Urothelium cell line (cell line): ENCODE measurements at places on chromosomes 5 and 9.

DNA sequence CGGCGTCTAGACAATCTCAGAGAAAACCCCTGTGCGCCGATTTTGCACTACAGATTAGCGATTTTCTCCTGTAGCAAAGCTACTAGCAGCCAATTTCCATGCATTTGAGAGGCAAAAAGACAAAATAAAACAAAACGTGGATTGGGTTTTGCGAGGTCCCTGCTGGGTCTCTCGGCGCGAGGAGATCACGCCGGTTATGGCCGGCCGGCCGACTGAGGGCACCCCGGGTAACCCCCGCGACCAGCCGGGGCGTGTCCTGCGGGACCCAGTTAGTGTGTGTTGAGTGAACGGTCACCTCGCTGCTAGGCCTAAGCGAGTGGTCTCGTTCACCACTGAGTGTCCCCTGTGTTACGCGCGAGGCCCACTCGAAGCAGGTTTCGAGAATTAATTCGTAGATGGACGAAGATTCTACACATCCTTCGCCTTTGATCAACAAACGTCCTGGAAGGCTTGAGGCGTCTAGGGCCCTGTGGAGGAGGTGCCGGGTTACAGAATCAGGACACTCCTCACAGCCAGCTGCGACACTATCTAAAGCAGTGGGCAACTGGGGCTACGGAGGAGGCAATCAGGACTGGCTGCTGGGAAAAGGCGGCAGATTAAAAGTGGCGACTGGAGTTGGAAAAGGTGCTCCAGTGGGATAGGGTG is 764 bp upstream of the VDAC1 start:
- peak; percentile 37 for DNase-seq

DNA sequence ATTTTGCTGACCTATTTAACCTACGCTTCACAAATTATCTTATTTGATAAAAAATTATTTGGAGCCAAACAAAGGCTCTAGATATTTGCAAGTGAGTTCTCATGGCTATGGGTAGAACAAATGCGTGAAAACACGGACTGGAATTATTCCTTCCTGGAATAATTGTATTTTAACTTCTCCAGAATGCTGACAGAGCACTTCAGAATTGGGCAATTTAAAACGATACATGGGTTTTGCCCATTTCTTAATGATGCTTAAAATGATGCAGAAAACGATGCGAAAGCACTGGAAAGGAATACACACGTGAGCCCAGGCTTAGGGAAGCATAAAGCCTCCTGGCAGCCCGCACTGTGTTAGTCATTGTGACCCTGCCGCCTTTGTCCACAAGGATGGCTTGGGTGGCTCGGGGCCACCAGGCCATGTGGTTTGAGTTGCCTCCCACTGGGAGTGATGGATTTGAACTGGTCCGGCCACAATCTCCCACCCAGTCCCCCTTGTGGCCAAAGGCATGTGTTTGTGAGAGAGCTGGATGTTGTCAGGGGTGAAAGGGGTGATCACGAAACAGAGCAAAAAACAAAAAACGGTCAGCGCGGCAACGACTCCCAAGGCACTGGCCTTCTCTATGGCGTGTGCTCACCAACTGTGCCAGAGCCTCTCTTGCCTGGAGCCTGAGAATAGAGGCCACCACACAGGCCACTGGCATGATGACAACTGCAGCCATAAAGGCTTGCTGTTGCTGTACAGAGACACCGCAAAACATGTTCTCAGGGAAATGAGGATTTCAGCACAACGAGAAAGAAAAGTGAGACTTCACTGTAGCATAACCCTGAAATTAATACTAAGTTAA is 234.2 kb upstream of the ADAMTS16 start:
- DNase-seq: no peak

GRCh38 chr5:68304421-68305052 is 89.0 kb downstream of the PIK3R1 start:
- no peak for DNase-seq

DNA sequence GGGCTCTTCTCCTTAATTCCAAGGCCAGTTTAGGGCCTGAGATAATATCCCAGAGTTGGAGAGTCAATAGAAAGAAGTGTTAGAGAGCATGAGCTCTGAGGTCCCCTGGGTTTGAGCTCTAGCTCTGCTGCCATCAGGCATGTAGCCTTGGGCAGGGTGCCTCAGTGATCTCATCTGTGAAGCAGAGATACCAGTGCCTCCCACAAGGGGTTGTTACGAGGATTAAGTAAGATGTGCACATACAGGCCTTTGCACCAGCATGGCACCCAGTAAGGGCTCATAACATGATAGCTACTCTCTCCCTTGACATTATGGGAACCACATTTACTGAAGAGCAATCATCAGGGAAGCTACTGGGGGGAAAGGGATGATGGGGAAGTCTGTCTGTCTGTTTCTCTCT is 265.7 kb downstream of the HSPA4 start:
- DNase-seq: no peak

DNA sequence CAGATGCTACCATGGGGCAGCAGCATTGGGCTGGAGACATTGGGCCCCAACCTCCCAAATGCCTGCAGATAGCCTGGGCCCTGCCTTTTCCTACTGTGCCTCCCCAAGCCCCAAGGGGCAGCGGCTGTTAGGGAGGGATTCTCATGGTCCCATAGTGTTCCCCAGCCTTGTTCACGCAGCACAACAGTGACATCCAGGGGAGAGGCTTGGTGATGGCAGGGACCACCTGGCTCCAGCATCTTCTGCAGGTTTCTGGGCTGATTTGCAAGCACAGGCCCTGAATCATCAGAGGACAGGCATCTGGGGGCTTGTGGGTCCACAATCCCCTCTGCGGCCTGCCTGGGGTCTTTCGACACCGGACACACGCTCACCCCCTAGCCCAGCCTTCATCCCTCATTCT is 354.6 kb downstream of the SLIT3 start:
- DNase-seq: no peak

DNA sequence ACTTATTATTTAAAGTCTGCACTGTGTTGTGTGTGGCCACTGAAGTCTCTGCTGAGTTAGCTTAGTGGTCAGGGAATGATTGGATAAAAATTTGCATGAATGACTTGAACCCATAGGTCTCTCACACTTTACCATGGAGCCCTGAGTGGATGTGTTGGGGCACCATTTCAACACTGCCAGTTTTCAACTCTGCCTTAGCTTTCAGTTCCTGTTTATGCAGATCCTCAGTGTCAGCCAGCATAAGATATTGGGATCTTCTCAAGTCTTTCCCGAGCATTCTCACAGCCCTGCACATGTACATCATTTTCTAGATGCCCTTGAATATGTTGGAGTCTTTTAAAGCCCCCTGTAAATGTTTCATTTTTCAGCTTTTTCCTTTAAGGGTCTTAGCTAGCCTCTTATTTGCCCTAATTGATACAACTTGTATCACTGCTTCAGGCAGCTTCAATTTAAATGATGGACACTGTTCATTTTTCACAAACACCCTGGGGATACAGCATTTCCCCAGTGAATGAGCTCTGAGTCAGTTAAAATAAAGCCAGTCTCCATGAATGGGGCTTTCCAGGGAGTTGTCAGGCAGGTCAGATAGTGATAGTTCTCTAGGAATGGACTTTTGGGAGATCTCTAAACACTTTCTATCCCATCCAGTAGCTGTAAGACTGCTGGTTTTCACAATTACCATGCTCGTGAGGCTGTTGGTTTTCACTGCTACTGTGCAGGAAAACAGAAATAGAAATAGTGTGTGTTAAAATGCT is 211.9 kb upstream of the PAPPA start:
- DNase-seq: no peak

GRCh38 chr9:109689701-109690100 is 90.3 kb upstream of the PALM2AKAP2 start:
- no peak for DNase-seq

- DNase-seq: no peak
These were observed 30.9 kb upstream of the SLC9A3 start for GRCh38 chr5:555058-555623.

DNA sequence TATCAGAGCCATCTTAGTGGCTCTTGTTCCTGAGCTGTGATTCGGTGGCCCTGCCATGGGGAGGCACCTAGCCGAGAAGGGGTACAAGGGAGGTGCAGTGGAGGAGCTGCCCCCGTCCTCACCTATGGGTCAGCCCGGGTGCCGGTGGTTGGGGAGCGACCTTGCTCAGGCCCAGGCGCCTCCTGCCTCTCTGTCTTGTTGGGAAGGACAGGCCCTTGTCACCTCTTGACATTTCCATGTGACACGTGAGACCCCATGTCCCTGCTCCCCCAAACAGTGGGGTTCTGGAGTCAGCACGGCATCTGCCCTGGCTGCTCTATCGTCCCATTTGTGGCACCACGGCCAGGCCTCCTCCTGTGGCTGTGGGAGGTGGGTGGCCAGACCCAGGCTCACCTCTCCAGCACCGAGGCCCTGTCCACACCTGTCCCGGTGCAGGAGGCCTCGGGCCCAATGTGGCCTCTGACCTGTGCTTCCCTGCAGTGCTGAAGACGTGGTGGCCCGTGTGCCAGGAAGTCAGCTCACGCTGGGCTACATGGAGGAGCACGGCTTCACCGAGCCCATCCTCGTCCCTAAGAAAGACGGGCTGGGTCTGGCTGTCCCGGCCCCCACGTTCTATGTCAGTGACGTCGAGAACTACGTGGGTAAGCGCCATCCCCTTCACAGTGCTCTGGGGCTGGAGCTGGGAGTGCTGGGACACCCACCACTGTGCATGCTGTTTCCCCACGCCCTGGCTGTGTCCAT is 68.9 kb downstream of the PHF2 start:
- no peak for DNase-seq

GRCh38 chr5:136080113-136080482 is 51.3 kb downstream of the TGFBI start:
- no peak for DNase-seq

DNA sequence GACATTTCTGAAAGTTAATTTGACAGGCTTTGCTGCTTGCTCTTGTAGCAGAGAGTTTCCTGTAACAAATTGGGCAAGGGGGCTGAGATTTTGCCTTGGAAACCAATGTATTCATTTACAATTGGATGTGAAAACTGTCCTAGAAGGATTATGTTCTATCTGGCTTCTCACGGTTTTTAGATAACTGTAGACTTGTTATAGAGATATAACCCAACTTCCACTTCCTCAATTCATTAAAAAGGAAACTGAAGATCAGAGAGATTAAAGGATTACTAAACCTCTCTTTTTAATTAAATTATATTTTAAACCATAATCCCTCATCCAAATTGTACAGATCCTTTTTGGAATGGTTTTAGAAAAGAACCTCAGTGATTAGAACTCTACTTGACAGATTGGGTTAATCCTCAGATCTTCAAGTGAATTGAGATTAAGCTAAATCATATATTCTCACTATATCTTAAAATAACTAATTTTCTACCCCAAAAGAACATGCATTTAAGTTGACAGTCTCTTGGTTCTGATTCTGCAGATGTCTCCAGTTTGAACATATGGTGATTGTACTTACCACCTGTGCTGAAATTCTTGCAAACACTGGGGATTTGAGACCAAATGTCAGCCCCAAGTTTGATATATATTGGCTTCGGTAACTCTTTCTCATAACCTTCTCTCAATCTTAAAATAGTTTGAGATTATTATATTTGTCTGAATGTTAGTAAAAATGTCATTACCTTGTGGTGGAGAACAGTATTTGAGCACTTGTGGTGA is 130.1 kb upstream of the C9orf72 start:
- DNase-seq: no peak

DNA sequence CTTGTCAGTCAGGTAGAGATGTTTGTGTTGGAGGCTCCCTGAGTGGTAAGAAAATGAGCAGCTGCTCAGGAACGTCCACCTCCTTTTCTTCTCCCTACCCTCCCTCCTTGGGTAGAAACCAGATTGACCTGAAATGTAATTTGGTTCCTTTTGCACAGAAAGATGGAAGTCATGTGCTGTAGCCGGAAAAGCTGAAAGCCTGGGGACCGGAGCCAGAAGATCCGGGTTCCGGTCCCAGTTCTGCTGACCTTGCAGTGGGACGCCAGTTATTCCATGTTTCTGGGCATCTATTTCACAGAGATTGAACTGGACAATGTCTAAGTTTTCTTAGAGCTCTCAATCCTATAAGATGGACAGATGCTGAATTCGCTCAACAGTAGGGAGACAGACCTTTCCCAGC is 40.1 kb downstream of the SLC36A1 start:
- no peak for DNase-seq

GRCh38 chr5:132737982-132738681 is 786 bp upstream of the KIF3A start:
- no peak for DNase-seq
